ENCODE measurements at places on chromosomes 3 and 15.

DNA sequence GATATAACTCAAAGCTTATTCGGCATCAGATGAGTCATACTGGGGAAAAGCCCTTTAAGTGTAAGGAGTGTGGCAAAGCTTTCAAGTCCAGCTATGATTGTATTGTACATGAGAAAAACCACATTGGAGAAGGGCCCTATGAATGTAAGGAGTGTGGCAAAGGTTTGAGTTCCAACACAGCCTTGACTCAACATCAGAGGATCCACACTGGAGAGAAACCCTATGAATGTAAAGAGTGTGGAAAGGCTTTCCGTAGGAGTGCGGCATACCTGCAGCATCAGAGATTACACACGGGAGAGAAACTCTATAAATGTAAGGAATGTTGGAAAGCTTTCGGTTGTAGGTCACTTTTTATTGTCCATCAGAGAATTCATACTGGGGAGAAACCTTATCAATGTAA, 7.5 kb downstream of the ZNF621 start:
- DNase-seq, result no peak

DNA sequence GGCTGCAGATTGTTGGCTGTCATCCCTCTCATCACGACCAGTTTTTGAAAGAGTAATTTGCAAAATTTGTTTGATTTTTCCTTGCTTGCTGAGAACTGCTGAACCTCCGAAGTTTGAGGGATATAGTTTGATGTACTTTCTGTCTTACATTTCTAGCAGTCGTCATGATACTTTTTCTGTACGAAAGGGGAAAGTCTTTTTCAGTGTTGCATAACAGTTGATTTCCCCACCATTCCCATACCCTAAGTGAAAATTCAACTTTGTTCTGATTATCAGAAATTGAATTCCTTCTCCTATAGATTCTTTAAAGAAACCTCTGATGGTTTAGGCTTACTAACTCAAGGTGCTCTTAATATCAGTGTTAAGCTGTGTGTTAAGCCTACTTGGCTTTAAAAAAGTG, 1.6 kb downstream of the PDE8A start:
- DNase-seq, result no peak

- DNase-seq, result no peak
Measured at GRCh38 chr15:39204031-39204430, 376.8 kb upstream of the THBS1 start.

DNA sequence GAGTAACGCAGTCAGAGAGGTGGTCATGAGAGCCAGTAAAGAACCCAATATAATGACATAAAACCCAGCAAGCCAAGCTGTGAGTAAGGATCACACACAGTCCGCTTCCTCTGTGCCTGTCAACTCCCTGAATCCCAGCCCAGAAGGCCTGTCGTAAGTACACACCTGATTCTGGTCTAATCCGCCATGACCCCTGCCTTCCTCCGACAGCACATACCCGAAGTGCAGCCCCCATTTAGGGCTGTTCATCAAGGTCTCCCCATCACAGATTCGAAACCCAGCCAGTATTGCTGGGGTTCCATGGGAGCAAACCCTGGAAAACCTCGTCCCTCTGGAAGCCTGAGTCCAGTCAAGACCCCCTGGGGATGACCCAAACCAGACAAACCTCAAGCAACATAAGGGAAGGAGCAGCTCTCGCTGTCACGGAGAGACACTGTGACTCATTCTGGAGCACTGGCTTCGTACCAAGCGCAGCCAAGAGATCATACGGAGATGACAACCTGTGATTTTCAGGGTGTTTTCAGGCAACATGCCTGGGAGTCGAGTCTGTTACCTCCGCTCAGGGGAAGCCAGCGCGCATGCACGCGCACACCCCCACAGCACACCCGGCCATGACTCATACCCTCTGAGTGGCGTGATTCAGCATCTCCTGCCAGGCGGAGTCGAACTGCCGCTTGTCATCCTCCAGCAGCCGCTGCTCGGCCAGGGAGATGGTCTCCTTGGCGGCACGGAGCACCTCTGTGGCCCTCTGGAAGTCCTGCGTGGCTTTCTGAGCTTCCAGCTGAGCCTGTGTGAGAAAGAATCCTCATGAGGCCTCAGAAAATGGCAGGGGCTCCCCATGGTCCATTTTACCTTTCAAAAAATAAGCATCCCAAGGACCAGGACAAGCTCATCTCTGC, 63.0 kb downstream of the SH3BP5 start:
- peak; percentile 97 for DNase-seq

DNA sequence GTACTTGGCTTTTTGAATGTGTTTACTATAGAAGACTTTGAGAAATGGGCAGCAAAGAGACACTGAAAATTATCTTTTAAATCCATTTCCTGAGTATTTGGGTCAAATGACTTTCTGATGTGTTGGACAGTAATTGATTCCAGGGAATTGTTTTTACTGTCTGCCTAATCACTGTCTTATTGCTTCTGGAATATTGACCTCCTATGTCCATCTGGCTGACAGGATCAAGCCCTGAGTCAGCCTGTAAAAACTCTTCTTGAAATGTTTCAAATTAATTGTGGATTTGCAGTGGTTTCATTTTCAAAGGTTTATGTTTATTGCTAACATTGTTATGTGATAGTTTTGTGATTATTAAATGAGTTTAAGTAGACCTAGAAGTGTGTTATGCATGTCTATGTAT, 50.6 kb upstream of the MLF1 start:
- DNase-seq, result no peak

DNA sequence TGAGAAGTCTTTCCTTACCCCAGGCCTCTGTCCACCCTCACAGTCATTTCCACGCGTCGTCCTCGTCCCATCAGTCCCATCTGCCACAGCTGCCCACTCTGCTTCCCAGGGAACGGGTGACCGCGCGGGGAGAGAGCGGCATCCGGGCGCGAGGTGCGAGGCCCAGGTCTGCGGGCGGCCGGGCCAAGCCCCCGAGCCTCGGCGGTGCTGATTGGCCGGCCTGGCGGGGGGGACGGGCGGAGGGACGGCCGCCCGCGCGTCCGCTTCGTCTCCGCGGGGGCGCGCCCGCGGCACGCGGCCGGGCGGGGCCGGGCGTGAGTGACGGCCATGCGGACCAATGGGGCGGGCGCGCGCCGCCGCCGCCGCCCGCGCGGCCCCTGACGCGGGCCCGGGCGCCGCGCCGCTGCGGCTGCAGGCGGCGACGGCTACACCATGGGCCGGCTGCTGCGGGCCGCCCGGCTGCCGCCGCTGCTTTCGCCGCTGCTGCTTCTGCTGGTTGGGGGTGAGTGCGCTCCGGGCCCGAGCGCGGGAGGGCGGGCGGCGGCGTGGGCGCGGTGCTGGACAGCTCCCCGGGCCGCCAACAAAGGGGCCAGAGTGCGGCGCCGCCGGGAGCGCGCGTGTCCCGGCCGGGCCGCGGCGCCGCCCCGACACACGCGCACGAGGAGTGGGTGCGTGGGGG, at the start of gene PODXL2:
Gene PODXL2, plus strand, starts transcription at position 398 of the 679 bp plus-strand sequence. Its CDS starts 35 bp downstream, at position 433.
- no peak for DNase-seq

DNA sequence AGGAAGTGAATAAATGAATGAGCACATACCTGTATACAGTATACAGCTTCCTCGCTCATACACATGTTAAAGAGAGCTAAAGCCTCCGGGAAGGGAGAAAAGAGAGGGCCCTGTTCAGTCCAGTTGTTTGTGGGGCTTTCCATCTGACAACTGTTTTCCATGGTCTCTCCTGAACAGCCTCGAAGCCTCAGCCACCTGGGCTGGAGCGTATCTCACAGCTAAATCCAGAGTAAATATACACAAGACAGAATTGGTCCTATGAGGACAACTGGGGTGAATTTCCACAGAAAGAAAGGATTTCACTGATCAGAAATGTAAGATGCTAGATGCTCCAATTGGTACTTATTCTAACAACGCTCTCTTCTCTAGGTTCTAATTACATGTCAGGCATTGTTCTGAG, 103.5 kb downstream of the LIPC start:
- no peak for DNase-seq

GRCh38 chr3:37181756-37182155, 7.4 kb upstream of the LRRFIP2 start:
- no peak for DNase-seq

DNA sequence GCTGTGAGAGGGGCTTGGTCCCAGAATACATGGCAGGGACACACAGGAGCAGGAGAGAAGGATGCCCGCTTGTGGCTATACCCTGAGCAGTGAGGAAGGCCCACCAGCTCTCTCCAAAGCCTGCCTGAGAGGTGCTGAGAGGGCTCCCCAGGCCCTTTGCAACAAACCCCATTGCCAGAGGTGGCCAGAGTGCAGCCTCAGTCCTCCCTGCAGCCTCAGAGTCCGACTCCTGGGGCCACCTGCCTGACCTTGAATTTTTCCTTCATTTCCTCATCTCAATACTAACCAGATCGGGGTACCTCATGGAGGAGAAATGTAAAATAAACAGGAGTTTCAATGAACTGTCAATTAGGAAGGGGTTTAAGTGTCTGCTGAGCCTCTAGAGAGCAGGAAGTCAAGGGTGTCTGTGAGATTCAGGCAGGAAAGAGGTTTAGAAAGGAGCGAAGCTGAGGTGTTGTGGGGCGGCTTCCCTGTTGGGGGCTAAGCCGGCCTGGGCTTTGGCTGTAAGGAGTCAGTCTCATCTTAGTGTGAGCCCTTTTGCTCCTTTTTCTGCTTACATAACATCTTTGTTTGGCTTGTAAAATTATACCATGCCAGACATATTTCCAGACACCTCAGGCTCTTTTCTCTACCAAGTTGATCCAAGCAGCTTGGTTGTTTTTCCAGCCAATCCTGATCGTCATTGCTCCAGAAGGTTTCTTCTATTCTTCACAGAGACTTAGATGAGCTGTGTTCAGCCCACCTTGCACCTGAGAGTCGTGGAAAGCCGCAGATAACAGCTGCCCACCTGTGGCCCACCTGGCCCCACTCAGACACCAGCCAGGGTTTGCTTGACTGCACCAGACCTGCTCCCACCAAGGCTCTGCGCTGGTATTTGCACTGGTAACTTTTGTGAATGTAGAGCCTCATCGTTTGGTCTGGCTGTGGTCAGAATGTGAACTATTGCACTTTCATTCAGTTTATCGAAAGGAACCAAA, 36.7 kb downstream of the CMTM7 start:
- DNase-seq, result no peak

- DNase-seq, result no peak
Measured at GRCh38 chr15:89144491-89144890, 56.2 kb downstream of the ABHD2 start.

DNA sequence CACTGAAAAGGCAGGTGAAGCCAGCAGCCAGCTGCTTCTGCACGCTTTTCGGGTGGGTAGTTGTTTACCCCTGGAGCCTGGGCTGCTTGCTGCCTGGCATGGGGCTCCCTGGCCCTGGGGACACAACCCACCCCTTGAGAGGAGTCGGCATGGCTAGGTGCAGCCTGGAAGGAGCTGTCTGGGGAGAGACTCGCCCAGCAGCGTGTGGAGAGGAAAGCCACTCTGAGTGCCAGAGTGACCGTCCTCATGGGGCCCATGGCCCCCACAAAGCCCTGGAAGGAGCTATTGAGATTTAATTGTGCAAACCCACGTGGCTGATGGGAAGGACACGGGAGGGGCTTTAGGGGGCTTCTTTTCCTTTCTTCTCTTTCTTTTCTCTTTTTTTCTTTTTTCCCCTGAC, 137.5 kb downstream of the OPA1 start:
- no peak for DNase-seq

DNA sequence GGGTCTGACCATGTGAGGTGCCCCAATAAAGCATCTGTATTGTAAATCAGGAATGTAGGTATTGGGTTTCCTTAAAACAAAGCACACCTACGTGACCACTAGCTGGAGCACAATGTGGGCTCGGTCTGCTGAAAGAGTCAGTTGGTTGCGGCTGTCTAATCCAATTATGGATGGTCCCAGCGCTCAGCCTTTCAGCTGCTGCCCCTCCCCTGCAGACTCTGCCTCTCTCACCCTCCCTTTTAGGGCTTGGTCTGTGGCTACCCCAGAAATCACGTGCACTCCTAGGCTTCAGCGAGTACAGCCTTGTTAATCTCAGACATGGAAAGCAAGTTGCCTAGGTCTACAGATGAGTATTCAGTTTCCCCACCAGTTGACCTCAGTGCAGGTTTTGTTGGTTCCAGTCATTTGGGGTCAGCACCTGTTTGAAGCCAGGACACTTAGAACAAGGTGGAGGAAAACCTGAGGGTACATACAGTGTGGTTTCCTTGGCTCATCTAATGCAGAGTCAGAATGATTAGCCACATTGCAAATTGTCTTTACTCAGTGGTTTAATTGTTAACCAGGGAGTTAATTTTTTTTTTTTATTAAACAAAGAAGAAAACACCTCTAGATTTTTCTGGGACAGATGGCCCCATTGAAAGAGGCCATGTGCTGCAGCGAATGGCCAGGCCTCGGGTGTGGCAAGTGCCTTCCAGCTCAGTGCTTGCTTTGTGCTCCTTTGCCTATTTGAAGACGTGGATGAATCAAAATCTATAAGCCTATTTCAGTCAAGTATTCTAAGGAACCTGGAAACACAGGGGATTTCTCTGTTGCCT, 137.7 kb downstream of the IGF1R start:
- no peak for DNase-seq

- no peak for DNase-seq
Measured at GRCh38 chr3:53730576-53730975, 115.6 kb downstream of the CHDH start.

- no peak for DNase-seq
Measured at GRCh38 chr3:55683666-55684270, 196.7 kb upstream of the WNT5A start.

DNA sequence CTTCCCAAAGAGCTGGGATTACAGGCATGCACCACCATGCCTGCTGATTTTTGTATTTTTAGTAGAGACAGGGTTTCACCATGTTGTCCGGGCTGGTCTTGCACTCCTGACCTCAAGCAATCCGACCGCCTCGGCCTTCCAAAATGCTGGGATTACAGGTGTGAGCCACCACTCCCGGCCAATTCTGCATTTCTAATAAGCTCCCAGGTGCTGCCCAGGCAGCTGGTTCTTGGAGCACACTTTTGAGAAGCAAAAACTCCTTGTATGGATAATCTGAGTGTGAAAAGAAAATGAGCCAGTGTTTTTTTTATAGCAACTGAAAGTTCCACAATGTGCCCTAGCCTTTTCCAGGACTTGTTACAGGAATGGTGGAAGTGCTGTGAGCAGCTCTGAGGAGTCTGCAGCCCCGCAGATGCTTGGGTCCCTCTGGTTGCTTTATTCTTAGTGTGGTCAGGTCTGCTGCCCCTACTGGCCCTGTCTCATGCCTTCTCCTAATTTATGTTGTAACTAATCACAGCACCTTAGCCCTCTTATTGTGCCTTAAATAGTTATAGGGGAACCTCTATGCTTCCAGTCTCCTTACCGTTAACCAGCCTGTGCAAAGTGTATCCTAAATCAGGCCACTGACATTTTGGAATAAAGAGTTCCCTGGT, 13.5 kb upstream of the KCNAB1 start:
- DNase-seq, result no peak

DNA sequence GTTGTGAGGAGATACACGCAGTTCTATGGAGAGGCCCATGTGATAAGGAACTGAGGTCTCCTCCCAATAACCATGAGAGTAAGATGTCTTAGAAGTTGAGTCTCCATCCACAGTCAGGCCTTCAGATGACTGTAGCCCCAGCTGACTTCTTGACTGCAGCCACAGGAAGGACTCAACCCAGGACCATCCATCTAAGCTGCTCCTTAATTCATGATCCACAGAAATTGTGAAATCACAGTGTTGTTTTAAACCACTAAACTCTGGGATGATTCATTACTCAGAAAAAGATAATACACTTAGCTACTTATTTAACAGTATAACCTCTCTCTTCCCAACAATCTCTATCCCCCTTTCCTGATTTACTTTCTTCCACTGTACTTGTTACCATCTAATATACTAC, 173.3 kb downstream of the ALDH1A2 start:
- no peak for DNase-seq
